ENCODE measurements at places on chromosomes 3 and 15.
A peak's percentile ranks its signal among the peaks of the same experiment; 100 is the strongest.

DNA sequence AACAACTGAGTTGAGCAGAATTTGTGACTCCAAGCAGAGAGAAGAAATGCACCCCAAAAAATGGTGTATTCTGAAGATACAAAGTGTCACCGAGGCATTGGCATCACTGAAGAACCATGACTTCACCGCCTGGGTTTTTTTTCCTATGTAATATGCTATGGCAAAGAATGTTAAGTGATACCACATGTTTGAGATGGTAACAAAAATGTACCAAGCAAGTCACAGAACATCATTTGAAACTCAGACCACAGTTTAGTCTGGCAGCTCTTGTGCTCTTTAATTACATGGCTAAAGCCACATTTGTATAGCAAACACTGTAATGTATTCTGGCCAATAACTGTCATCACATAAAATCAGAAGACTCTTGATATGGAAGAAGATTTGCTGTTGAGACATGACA lies 323.5 kb downstream of the ULK4 start:
- DNase-seq: no peak

- DNase-seq: no peak
Measured at GRCh38 chr3:45966371-45966791, 23.1 kb downstream of the CXCR6 start.

- no peak for DNase-seq
Measured at GRCh38 chr15:81544385-81544784, 170.4 kb upstream of the TMC3 start.

DNA sequence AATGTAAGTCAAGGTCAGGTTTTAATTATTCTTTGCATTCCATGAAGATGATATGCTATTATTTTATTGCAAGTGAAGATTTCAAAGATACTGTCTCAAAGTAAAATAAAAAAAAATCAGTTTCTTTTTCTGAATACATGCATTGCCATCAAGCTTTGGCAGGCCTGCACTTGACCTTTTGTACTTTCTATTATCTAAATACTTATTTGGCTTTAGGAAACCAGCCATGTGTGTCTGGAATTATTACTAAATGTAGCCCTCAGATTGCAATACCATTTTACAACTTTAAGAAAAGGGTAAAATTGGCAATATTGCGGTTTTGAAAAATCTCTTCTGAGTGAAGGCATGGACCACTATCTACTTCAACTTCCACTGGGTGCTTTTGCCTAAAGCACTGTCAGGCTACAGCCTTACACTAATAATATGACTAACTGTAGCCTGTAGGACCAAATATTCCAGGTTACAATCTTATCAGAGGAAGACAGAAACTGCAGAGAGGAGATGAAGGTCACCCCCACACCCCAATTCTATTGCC lies 349.4 kb upstream of the DCBLD2 start:
- DNase-seq: no peak

DNA sequence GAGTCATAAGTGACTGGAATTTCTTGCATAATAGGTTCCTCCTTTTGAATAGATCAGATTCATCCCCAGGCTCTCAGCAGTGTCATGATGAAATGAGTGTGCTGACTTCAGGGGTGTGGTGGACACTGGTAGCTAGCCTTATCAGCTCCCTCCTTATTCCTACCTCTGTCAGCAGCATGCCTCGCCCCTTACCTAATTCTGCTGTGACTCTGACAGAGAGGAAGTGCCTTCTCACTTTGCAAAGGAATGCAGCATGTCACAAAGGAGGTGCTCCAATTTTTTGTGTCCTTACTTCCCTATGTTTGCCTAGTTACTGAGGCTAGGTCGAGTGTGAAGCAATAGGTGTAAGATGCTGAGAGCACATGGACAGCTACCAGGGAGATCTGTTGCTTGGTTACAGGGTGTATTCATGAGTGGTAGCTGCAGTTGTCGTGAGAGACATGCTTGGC lies 90.6 kb downstream of the TNFAIP8L3 start:
- peak; percentile 70 for DNase-seq

All from HL-60 (cell line).